ENCODE measurements at places on chromosomes 7 and 10.

- no peak for DNase-seq
Measured at GRCh38 chr7:43649755-43650274, 66.9 kb downstream of the STK17A start.

GRCh38 chr10:96902731-96903358, 70.7 kb downstream of the LCOR start:
- DNase-seq, result no peak

- no peak for DNase-seq
Measured at GRCh38 chr7:133303931-133304330, 51.1 kb downstream of the EXOC4 start.

GRCh38 chr10:93749218-93749799, 8.4 kb upstream of the LGI1 start:
- DNase-seq, result no peak

GRCh38 chr7:92708111-92709042, 118.2 kb upstream of the FAM133B start:
- DNase-seq, result no peak

DNA sequence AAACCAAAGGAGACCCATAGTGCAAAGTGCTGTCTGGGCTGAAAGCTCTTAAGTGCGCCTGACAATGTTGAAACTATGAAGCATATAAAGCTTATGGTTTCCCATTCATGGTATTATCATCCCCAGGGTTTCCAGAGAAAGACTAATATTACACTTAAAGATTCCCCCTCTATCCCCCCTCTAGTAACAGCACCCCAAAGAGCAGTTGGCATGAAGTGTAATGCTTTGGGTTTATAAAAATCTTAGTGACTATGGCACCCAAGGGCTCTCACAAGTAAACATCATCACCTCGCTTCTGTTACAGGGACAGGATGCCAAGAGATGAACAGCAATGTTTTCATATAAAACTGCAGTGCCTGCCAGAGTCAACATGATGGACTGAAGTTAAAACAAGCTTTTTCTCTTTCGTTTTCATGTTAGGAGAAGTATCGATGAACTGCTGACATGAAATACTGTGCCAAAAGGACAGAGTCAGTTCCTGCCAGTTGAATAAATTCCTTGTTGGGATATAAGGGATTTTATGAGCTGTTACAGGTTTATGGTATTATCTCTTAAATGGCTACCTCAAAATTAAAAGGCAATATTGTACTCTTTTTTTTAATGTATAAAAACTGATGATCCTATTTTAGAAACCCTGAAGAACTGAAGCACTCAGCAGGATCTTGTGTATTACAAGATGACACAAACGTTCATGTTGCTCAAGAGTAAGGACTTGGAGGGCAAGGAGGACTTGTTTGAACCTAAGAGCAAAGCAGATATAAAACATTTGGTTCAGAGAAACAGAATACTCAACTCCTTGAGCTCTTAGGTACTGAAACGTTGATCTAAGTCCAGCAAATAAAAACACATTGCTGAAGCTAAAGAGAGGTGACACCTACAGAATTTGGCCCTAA, 203.7 kb upstream of the IMMP2L start:
- no peak for DNase-seq

DNA sequence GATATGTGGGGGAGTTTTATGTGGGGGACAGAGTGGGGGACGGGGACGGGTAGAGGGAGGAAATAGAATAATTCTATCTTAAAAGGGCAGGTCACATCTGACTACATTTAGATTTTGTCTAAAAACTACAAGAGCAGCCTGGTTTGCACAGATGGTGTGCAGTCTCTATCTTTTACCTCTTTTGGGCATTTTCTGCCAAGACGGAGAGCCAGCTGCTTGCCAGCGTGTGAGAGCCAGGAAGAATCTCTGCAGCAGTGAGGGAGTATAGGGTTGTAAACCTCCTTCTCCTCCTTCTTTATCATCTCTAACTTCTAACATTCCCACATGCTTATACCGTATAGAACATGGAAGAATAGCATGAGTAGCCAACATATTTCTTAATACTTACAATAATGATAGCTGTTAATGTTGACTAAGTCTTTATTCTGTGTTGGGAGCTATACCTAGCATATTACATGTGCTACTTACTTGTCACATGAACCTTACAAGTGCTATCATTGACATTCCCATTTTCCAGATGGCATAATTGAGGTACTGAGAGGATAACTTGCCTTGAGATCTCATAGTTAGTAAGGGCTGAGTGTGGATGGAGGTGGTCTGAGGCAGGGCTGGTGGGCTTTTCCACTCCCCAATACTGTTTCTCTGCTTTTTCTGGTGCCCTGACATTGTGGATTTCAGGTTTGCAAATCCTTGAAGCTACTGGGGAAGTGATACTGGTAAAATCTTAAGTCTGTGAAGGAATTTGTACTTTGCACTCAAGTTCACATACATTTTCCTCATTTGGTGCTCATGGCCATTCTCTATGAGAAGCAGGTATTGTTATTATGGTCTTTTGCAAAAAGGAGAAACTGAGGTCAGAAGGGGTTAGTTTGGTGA, 1.1 kb downstream of the ENTPD1 start:
- no peak for DNase-seq

- DNase-seq, result no peak
Measured at GRCh38 chr10:62264702-62265436, 3.8 kb downstream of the RTKN2 start.

DNA sequence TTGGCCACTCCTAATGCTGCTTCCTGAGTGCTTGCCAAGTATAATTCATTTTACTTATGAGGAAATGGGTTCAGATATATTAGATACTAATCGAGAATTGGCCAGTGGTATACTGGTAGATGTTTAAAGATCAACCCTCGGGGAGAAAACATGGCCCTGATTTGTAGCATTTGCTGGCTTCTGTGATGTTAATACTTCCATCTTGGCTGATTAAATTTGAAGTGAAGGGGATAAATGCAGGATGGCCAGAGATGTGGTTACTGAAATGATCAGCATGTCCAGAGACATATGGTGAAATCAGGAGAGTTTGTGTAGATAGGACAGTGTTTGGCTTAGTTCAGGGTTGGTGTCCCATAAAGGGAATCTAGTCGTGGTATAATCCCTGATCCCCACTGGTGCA, 11.2 kb downstream of the UBE2D4 start:
- no peak for DNase-seq

DNA sequence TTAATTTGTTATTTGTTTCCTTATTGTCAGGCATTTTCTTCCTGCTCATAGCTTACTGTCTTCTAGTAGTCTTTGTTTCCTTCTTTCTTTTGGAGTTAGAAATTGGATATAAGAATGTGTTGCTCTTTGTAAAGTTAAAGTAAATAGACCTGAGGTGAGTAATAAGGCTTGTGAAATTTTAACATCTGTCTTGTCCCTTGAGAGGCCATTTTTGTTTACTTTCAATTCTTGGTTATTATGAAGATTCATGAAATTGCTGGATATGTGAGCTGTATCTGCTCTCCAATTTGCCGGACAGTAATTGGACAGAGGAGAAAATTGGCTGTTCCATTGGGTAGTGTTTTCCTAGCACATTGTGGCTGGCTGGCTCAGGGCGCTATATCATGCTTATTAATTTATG, 260.7 kb downstream of the EXOC4 start:
- DNase-seq, result no peak

GRCh38 chr10:65123120-65123519, 1601.9 kb downstream of the REEP3 start:
- DNase-seq, result no peak

DNA sequence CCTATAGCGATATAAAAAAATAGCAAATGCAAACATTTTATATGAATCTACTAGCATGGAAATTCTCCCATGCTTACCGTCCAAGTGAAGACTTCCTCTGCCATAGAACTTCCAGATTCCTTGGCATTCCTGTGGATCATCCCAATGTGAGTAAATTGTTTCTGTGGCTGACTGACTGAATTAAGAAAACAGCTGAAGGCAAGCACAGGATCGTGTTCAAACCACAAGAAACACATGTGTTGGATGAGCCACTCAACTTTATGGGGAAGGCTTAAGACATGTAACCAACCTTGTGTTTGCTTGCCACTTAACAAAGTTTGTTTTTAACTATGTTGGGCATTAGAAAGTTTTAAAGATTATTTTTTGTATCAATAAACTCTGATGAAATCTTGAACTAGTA, 2.6 kb upstream of the MYPN start:
- DNase-seq, result no peak

DNA sequence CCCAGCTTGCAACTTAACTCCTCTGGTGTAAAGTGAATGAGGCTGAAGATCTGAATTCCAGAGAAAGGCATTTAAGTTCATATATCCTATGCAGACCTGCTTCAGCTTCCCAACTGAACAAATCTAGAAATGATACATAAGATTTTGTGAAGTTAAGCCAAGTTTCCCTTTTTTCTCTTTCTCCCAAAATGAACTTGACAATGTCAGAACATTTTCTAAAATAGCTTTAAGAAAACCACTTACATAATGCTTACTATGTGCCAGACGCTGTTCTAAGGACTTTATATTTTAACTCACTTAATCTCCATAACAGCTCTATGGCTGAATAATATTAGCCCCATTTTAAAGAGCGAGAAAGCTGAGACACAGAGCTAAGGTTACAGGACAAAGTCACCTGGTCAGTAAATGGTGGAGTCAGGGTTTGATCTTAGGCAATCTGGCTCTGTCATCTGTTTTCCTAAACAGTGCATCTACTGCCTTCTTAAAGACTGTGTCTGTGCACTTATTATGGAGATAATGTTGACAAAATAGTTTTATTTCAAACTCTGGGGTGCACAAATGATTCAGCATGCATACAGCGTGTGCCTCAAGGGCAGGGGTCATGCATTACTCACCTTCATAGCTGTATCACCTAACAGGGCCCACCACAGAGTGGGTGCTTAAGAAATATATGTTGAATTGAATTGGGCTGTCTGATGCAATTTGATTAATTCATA, 66.8 kb downstream of the RHOBTB1 start:
- no peak for DNase-seq

- DNase-seq, result no peak
Measured at GRCh38 chr7:148717266-148717793, 18.6 kb downstream of the CUL1 start.

GRCh38 chr7:131733604-131734003, 177.2 kb upstream of the PODXL start:
- no peak for DNase-seq

- DNase-seq, result no peak
Measured at GRCh38 chr7:158277219-158278141, 310.1 kb downstream of the PTPRN2 start.

DNA sequence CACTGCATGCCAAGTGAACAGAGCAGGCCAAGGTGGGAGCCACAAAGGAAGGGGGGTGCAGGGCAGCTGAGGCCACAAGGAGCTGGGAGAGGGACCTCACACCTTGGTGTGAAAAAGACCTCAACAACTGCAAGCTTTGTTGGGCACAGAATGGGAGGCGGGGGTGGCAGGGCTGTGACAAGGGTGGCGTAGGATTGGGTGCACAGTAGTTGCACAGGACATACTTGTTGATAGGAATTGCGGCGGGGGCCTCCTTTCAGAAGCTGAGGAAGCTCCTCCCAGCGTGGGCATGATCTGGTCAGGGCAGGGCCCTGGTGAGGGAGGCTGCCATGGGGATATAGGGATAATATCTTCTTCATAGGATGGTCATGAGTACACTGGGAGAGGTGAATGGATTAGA, 25.8 kb downstream of the POLL start:
- DNase-seq, result no peak

DNA sequence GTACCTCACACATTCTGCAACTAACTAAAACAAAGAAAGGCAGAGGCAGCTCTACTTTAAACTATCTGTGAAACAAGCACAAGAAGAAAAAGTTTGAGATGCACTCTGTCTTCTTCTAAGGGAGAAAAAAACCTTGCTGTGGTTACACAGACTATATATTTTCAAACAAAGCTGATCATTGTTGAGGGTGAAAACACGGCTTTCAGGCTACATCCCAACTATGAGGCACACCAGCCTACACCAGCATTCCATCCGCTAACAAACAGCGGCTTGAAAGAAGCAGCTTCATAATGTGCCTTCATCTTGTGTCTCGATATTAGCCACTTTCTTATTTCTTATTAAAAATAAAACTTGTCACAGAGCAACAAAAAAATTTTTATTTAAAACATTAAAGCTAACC, 79.1 kb downstream of the USP6NL start:
- DNase-seq, result no peak

- no peak for DNase-seq
Measured at GRCh38 chr7:122183106-122183505, 39.1 kb upstream of the AASS start.

- DNase-seq, result no peak
Measured at GRCh38 chr10:49827297-49827696, 65.2 kb upstream of the OGDHL start.

GRCh38 chr10:36050763-36051499, 408.8 kb upstream of the FZD8 start:
- no peak for DNase-seq

- no peak for DNase-seq
Measured at GRCh38 chr10:29176845-29177832, 111.7 kb upstream of the LYZL1 start.

DNA sequence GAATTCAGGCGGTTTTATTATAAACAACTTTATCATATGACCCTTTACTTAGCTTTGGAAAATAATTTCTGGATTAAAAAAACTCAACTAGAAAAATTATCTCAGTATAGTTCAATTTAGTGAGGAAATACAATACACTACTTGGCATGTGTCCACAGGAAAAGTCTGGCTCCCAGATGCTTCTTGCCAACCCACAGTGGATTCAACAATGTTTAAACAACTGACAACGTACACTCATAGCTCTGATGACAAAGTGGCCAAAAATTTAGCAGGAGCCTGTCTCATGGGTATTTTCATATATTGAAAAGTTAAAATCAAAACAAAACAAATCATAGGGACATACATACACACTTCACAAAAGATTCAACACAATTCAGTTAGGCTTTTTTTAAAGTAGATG, 158.8 kb downstream of the SKAP2 start:
- DNase-seq, result no peak

GRCh38 chr10:14967897-14968296, 8.7 kb downstream of the MEIG1 start:
- no peak for DNase-seq

DNA sequence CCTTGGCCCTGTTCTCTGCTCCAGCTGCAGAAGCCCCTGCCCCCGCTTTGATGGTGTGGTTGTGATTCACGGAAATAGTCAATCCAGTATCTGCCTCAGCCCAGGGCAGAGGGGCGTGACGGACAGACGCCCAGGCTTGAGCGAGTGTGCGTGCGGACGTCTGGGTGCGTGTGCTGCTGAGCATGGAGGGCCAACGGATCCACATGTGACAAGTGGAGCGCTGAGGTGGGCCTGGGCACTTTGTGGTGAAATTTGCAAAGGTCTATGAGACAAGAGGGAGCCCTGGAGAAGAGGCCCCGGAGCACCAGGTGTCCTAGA, 94.4 kb downstream of the WDR37 start:
- no peak for DNase-seq

- no peak for DNase-seq
Measured at GRCh38 chr10:119701861-119702260, 24.0 kb upstream of the INPP5F start.

- DNase-seq, result no peak
Measured at GRCh38 chr10:102403115-102403514, 7.6 kb downstream of the NFKB2 start.

- DNase-seq, result peak; percentile 55
Measured at GRCh38 chr7:137898839-137899721, 52.3 kb upstream of the DGKI start.

GRCh38 chr7:73577627-73578341, 595 bp downstream of the TBL2 start:
- DNase-seq, result no peak
